Sciatic nerve (tissue), 2 donors: ENCODE measurements at places on chromosomes 12 and 14. TPM values are rescaled to one million over a fixed set of nuclear protein-coding genes. Genes with fewer than 3 reads are reported as not detected.

The CPNE6 gene
- not detected for total RNA-seq

The ESPL1 gene
- total RNA-seq, result 1.2 TPM

The AVPR1A gene
- total RNA-seq, result 3.9 TPM

The SYNDIG1L gene
- 0.58 TPM for total RNA-seq

The KRT79 gene
- total RNA-seq, result not detected

The TIGAR gene
- total RNA-seq, result 7.9 TPM

The MUCL1 gene
- not detected for total RNA-seq

The BDKRB2 gene
- total RNA-seq, result 50.4 TPM

The HSPB8 gene
- 12.5 TPM for total RNA-seq

The CDCA3 gene
- 0.71 TPM for total RNA-seq

The TEX22 gene
- total RNA-seq, result 6.0 TPM
